Activated CD4-positive, alpha-beta memory T cell treated with anti-CD3 and anti-CD28 coated beads, Interleukin-2, amount 10 ng/mL, durations not matched to agents 7 days and 5 days (primary cell): ENCODE measurements at places on chromosomes 5 and 9. TPM values are rescaled to one million over a fixed set of nuclear protein-coding genes. Genes with fewer than 3 reads are reported as not detected.

DNA sequence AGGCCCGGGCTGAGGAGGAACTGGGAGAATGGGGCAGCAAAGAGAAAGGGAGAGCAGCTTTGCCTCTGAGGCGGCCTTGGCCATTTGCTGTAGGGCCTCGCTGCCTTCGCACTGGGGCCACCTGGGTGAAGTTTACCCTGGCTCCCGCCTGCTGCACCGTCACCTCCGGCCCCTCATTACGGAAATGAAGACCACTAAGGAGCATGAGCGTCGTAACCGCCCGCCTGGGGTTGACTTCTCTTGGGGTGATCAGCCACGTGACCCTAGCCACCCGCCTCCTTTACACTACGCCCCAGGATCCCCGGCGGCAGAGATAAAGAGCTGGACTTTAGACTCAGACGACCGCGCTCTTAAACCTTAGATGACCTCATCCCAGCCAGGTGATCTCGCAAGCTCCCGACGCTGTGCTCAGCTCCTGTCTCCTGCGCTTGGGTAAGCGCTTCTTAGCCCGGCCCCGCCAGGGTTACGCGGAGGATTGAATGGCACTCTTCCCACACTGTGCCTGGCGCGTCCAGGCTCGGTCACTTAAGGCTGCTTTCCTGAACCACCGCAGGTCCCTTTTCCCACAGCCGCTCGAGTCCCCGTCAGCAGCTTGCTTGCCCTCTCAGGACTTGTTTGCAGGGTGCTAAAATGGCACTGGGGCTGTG is 107.9 kb upstream of the LARP1 start:
- no peaks in the 10 kb centered on the region for H3K36me3 ChIP-seq
- peaks cover 10% of the 10 kb centered on the region for H3K4me1 ChIP-seq

- H3K27me3 ChIP-seq = peaks cover 13% of the 10 kb centered on the region
- H3K4me3 ChIP-seq = no peak overlapping the region
- DNase-seq = no peak
- no peaks in the 10 kb centered on the region for H3K4me1 ChIP-seq
- H3K36me3 ChIP-seq = no peaks in the 10 kb centered on the region
Measured at GRCh38 chr9:19799784-19800183, 10.9 kb upstream of the SLC24A2 start.

DNA sequence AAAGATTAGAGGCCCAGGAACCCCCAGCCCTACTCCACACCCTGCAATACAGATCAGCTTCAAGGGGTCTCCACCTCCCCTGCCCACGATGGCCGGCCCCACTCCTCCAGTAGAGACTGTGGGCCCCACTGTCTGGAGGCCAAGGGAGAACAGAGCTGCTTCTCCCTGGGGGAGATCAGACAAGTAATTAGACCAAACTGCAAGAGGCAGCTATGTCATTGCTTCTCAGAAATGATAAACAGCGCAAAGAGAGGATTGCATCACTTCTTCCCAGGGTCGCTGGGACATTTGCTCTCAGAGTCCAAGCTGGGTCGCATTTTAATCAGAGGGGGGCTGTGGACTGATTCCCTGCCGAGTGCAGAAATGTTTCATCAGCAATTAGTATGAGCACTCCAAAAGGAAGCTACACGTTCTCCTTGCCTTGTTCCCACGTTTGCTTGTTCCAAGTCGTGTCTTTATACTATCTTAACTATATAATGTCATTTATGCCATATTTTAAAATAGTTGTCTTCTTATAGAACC is 59.9 kb downstream of the ROPN1L start:
- no peak overlapping the region for H3K27ac ChIP-seq
- DNase-seq = no peak
- H3K4me3 ChIP-seq = no peak overlapping the region
- H3K36me3 ChIP-seq = no peaks in the 10 kb centered on the region
- H3K4me1 ChIP-seq = no peaks in the 10 kb centered on the region
- H3K27me3 ChIP-seq = peaks cover 1% of the 10 kb centered on the region

DNA sequence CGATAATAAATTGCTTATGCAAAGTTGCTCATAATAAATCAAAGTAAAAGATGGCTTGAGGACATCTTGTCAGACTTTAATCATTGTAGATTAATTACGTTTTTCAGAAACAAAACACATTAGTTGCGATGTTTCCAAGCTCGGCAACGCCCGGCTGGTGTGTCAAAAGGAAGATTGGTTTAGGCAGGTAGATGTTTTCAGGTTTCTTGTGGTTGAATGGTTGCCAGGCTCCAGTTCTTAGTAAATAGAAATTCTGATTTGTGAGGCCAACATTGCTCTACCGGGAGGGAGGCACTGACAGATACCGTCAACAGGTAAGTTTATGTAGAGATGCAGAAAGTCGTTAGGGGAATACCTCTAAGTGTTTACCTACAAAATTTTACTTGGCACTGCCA is 280.3 kb downstream of the NPR3 start:
- H3K27me3 ChIP-seq = no peaks in the 10 kb centered on the region
- no peaks in the 10 kb centered on the region for H3K4me1 ChIP-seq
- H3K36me3 ChIP-seq = no peaks in the 10 kb centered on the region

GRCh38 chr5:150143350-150144245 is 12.0 kb downstream of the PDGFRB start:
- no peak for DNase-seq
- peaks cover 2% of the 10 kb centered on the region for H3K27me3 ChIP-seq
- no peak overlapping the region for H3K27ac ChIP-seq
- peaks cover 29% of the 10 kb centered on the region for H3K4me1 ChIP-seq
- no peaks in the 10 kb centered on the region for H3K36me3 ChIP-seq
- no peak overlapping the region for H3K4me3 ChIP-seq

GRCh38 chr5:132190161-132190817 is 37.4 kb downstream of the P4HA2 start:
- H3K36me3 ChIP-seq = no peaks in the 10 kb centered on the region
- H3K4me1 ChIP-seq = peaks cover 6% of the 10 kb centered on the region
- H3K4me3 ChIP-seq = no peak overlapping the region
- no peak overlapping the region for H3K27ac ChIP-seq
- DNase-seq = no peak

DNA sequence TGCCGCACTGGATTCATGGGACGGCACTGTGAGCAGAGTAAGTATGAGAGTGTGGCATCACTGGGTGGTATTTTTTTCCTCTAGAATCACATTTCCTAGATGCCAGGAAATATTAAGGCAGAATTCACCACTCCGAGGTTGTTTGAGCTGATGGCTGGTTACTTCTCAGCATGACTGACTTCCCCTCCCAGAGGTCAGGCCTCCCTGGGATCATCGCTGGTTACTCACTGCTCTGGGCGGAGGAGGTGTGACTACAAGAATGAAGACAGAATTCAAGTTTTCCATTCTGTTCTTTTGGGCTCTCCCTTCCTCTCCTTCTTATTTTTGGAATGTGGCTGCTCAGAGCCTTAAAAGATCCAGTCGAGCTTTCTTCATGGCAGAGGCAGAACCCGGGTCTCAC is 76.6 kb upstream of the PRRC1 start:
- no peak for DNase-seq
- H3K36me3 ChIP-seq = no peaks in the 10 kb centered on the region
- H3K4me1 ChIP-seq = no peaks in the 10 kb centered on the region
- peaks cover 5% of the 10 kb centered on the region for H3K27me3 ChIP-seq
- no peak overlapping the region for H3K4me3 ChIP-seq
- H3K27ac ChIP-seq = no peak overlapping the region

DNA sequence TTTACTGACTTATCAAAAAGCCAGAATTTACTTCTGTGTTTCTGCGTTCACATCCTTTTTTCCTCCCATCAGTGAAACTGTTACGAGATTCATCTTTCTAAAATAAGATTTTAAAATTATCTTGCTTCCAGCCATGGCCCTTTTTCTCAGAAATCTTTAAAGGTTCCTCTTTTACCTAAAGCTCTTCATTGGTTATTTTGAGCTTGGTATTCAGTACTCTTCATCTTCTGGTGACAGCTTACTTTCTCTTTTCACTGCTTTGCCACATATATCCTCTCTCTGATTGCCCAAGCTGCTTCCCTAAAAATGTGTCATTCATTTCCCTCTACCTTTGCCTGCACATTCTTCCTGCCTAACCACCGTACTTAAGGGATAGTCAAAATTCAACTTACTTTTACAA is 32.3 kb downstream of the TGFBR1 start:
- H3K4me3 ChIP-seq = no peak overlapping the region
- peaks cover 67% of the 10 kb centered on the region for H3K36me3 ChIP-seq
- H3K4me1 ChIP-seq = peaks cover 47% of the 10 kb centered on the region
- peak overlapping the region; percentile 44 for H3K27ac ChIP-seq
- no peaks in the 10 kb centered on the region for H3K27me3 ChIP-seq
- no peak for DNase-seq

DNA sequence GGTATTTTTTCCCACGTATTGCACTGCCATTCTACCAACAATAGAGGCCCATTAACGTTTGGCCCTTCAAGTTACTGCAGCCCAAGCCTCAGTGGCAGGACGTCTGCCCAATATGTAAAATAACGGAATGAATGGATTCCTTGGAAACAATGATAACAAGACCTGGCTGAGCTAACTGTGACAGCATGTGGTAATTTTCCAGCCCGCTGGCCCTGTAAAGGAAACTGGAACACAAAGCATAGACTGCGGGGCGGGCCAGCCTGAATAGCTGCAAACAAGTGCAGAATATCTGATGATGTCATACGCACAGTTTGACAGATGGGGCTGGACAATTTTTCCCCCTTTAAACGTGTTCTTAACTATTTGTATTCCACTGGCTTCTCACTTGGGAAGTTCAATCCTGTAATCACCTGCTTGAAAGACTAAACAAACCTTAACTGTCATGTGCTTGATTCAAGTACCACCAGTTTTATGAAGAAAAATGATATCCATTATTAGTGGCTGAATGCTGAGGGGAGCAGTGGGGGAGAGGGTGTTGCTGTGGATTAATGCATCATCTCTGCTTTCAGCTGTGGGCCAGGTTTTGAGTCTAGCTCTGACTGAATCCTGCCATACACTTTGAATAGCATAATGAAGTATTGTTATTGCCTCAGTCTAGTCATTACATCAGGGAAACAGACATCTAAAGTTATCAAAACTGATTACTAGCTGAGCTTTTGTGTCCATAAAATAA is 323.9 kb downstream of the TMEM161B start:
- no peak for DNase-seq
- H3K36me3 ChIP-seq = no peaks in the 10 kb centered on the region
- H3K27ac ChIP-seq = no peak overlapping the region

- H3K36me3 ChIP-seq = no peaks in the 10 kb centered on the region
- no peak for DNase-seq
- no peak overlapping the region for H3K4me3 ChIP-seq
- H3K4me1 ChIP-seq = no peaks in the 10 kb centered on the region
- peaks cover 34% of the 10 kb centered on the region for H3K27me3 ChIP-seq
Measured at GRCh38 chr5:66582499-66583165, 13.6 kb upstream of the MAST4 start.

DNA sequence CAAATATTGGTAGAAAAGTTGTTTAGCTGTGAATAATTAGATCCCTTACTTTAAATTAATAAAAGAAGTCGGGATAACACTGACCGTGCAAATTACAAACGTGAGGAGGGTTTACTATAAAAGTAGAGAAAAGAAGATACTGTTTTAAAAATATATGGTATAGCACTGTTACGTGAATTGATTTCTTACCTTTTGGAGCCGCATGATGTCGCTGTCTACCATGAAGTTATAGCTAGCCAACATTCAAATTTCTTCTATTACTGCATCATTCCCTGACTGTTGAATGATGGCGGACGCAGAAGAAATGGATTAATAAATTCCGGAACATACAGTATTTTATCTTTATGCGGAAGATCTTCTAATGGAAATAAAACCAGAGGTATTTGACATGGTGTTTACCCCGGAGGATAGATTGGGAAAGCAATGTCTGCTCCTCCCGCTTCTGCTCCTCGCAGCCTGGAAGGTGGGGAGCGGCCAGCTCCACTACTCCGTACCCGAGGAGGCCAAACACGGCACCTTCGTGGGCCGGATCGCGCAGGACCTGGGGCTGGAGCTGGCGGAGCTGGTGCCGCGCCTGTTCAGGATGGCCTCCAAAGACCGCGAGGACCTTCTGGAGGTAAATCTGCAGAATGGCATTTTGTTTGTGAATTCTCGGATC is at the start of gene PCDHA6:
Gene PCDHA6 (plus strand): TSS at position 257 of the 658 bp plus-strand sequence. CDS start 132 bp downstream, at position 389.
- H3K27ac ChIP-seq = no peak within 1 kb of the TSS
- H3K27me3 ChIP-seq = peaks cover 4% of the 10 kb centered on the region
- H3K4me1 ChIP-seq = no peaks in the 10 kb centered on the region
- H3K36me3 ChIP-seq = peaks cover 8% of the 10 kb centered on the region
- DNase-seq = no peak

DNA sequence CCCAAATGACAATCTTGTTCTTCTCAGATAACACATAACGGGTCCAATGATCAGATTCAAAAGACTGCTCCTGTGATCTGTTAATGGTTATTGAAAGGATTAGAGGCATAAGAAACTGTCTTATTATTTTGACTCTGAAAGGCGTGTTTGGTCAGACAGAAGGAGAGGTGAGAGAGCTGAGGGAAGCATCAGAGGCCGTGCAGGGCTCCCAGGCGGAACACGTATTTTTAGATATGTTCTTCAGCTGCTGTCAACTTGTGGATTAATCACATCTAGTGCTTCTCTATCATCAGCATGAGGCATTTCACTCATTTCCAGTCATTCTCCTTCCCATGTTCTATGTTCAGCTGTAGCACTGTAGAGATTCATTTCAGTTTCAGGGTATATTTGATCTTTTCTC is 199.8 kb downstream of the MAPKAP1 start:
- H3K4me3 ChIP-seq = no peak overlapping the region
- H3K4me1 ChIP-seq = peaks cover 5% of the 10 kb centered on the region
- DNase-seq = no peak
- peaks cover 9% of the 10 kb centered on the region for H3K36me3 ChIP-seq
- no peak overlapping the region for H3K27ac ChIP-seq

GRCh38 chr5:131533836-131534235 is 101.2 kb downstream of the RAPGEF6 start:
- H3K4me3 ChIP-seq = no peak overlapping the region
- no peaks in the 10 kb centered on the region for H3K27me3 ChIP-seq
- peaks cover 32% of the 10 kb centered on the region for H3K36me3 ChIP-seq

GRCh38 chr9:127446713-127447415 is 4.3 kb downstream of the RPL12 start:
- no peak for DNase-seq
- H3K4me3 ChIP-seq = no peak overlapping the region
- H3K27ac ChIP-seq = no peak overlapping the region
- no peaks in the 10 kb centered on the region for H3K27me3 ChIP-seq
- H3K4me1 ChIP-seq = peaks cover 38% of the 10 kb centered on the region
- H3K36me3 ChIP-seq = peaks cover 92% of the 10 kb centered on the region

Gene BAAT
- total RNA-seq = not detected

Gene RFX3
- total RNA-seq = 13.3 TPM

Gene FOXD4
- total RNA-seq = 0.20 TPM
